ENCODE measurements at places on chromosomes 2 and 18.

GRCh38 chr18:40046596-40046995 lies 1908.4 kb upstream of the PIK3C3 start:
- no peak for DNase-seq

DNA sequence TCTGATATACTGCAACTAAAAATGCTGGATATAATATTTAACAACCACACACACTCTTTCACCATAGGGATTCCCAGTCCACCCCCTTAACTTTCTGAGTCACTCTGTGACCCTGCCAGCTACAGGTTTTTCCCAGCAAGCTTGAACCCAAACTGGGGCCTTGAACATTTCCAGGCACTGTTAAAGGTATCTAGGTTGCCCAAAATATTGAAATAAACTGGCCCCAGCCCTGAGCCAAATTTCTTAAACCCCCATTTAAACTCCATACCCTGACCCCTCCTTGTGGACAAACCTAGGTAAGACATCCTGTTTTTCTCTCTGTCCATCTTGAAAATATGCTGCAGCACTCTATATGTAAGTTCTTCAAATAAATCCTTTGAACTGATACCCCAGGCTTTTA lies 19.7 kb upstream of the DCTN1 start:
- DNase-seq: no peak

GRCh38 chr2:26566081-26566375 lies 75.1 kb downstream of the CIB4 start:
- DNase-seq: no peak

DNA sequence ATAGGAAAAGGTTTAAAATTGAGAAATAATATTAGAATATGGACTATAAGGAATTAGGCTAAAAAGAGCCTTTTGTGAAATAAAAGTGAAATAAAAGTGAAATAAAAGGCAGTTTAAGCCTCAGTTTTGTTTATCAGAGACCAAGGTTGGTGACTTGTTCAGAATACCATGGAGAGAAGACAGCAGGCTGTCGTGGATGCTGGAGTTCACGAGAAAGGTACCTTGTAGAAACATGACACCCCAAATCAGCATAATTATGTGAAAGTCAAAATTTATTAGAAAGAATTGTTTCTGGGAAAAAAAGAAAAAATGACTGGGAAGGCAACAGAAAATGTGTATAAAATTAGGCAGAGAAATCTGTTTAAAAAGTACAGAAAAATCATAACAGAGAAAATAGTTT lies 46.5 kb upstream of the SPAG16 start:
- peak; percentile 37 for DNase-seq

DNA sequence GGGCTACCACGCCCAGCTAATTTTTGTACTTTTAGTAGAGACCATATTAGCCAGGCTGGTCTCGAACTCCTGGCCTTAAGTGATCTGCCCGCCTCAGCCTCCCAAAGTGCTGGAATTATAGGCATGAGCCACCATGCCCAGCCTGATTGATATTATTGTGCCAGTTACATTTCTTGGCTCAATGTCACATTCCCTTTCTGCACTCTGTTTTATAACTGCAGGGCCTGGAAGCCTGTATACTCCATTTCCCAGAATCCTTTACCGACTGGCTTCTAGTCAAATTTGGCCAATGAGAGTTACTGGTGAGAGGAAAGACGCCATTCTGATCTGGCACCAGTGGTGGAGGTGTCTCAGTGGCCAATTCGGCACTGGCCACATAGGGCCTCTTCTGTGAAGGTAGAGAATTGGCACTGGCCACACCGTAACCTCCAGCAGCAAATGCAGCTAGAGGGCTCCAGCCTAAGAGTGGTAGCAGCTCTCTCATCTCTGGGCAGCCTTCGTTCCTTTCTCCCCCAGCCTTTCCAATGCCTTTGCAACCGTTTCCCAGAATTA lies 16.9 kb upstream of the CFAP36 start:
- no peak for DNase-seq

GRCh38 chr2:2812117-2812516 lies 481.0 kb upstream of the MYT1L start:
- DNase-seq: peak; percentile 22

DNA sequence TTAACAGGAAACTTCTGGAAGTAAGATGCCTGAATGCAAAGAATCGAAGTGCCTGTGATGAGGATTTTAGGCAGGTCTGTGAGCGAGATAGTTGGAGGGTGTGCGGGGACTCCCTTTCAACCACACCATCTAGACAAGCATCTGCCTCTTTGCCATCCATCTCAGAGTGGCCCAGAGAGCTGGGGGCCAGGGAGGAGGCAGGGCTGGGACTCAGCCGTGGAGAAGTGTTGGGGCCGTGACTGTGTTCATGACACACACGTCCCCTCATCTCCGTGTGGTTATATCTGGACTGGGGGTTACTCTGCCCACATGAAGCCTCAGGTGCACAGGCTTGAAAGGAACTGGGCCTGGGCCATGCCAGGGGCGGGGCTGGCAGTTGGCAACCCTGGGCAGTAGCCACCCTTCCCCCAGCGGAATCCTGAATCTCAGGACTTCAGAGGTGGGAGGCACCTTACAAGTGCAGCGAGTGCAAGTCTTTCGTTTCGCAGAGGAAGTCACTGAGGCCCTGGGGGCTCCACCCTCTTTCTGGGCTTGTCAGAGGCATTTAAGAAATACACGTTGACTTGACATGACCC lies 112.5 kb downstream of the SLC4A3 start:
- no peak for DNase-seq

Measured in SJSA1 (cell line).